ENCODE measurements at places on chromosomes 12 and 14. TPM values are rescaled to one million over a fixed set of nuclear protein-coding genes. Genes with fewer than 3 reads are reported as not detected.

Gene FERMT2
- total RNA-seq, result 61.5 TPM

Gene INHBC
- 51.9 TPM for total RNA-seq

Gene CD163
- total RNA-seq, result 52.2 TPM

DNA sequence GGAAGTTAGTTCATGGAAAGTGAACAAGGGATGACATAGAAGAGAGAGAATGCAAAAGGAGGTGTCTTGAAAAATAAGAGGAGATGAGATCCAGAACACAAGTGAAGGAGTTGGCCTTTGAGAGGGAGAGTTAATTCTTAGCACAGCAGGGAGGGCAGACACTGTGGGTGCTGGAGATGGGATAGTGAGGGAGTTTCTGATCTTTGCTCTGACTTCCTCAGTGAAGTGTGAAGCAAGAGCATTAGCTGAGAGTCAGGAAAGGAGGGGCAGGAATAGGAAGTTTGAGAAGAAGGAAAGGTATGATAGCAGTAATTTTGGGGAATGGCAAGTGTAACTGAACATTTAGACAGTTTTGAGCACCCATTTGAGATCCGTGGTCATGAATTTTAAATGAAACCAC lies 75.8 kb upstream of the COCH start:
- no peak for DNase-seq

DNA sequence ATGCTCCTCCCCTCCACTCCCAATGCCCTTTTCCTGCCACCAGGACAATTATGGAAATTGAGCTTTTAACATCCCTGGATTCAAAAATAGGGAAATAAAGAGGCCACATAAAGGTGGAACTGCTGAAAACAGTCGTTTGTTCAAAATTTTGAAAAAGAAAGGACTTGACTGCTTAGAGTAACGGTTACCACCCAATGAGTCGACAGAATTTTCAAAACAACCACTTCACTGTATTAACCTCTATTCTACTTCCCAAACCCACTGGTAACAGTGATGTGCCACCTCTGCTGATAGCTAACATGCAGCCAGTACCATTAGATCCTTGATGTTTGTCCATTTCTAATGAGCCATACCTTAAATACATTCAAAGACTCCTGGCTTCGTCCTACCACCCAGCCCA lies 4.9 kb downstream of the ST8SIA1 start:
- no peak for DNase-seq

DNA sequence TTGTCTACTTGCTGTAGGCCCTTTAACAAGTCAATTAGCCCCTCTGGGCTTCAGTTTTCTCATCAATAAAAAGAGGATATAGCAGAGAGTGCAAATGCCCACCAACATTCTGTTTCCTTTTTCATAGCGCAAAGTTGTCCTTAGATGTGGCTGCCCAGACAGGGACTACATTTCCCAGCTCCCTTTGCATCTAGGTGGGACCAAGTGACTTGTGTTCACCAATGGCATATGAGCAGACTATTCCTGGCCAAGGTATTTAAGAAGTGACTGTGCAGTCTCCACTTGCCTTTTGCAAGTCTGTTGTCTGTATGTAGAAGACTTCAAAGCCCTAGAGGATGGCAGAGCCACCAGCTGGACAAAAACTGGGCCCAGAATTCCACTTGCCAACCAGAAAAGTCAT lies 59.7 kb downstream of the DAO start:
- DNase-seq, result no peak

DNA sequence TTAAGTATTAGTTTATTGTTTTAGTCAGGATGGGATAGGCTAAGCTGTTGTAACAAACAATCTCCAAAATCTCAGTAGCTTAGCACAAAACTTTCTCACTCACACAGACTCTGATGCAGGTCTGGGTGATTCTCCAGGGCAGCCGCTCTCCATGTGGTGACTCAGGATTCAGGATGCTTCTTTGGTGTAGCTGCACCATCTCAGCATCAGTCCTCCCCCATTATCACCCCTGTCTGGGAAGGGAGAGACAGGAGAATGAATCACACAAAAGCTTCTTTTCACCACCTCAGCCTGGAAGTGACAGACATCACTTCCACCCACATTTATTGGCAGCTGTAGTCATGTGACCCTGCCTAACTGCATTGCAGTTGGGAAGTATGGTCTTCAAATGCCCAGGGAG lies 142.3 kb downstream of the DICER1 start:
- DNase-seq, result no peak

DNA sequence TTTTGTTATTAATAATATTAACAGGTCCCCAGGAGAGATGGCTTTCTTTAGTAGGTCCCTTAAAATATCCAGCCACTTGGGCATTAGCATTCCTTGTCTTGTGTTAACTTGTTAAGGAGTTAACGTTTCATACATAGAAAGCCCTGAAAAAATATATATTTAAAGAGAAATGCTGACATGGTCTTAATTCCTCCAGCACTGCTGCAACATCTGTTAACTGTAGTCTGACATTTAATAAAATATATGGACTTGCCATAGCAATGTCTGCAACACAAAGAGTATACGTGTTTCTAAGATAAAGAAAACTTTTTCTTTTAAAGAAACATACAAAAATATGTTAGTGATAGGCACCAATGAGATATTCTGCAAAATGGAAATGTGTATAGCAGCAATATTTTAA lies 10.0 kb downstream of the SLC38A4 start:
- no peak for DNase-seq

DNA sequence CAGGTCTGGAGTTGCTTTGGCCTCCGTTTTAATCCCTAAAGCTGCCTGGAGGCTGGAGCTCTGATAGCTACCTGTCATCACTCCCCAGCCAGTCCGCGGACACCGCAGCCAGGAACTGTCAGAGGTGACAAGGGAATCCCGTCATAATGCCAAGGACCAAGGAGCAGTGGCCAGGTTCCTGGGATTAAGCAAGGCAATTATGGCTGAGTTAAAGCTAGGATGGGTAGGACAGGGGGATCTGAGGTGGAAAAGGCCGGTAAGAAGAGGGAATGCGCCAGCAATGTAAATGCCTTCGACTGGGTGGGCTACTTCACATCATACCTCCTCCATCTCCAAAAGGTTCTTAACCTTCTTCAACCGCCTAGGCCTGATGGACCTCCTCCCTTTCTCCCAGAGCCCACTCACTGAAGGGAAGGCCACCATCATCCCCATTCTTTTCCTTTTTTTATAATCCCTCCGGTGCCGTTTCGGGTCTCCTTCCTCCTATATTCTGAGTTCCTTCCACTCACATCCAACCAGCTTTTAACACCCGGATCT lies 1.9 kb downstream of the PPP1R3E start:
- no peak for DNase-seq

- no peak for DNase-seq
These were observed 3.7 kb upstream of the AQP6 start for GRCh38 chr12:49969027-49969426.

GRCh38 chr12:61765926-61766325 lies 494.3 kb upstream of the USP15 start:
- no peak for DNase-seq

GRCh38 chr12:127280393-127281275 lies 986.3 kb upstream of the TMEM132C start:
- DNase-seq, result peak; percentile 50

- no peak for DNase-seq
These were observed 809 bp upstream of the MSI1 start for GRCh38 chr12:120369603-120370342.

Measured in left lobe of liver (tissue), 2 donors.